ENCODE measurements at places on chromosomes 1 and 21.

DNA sequence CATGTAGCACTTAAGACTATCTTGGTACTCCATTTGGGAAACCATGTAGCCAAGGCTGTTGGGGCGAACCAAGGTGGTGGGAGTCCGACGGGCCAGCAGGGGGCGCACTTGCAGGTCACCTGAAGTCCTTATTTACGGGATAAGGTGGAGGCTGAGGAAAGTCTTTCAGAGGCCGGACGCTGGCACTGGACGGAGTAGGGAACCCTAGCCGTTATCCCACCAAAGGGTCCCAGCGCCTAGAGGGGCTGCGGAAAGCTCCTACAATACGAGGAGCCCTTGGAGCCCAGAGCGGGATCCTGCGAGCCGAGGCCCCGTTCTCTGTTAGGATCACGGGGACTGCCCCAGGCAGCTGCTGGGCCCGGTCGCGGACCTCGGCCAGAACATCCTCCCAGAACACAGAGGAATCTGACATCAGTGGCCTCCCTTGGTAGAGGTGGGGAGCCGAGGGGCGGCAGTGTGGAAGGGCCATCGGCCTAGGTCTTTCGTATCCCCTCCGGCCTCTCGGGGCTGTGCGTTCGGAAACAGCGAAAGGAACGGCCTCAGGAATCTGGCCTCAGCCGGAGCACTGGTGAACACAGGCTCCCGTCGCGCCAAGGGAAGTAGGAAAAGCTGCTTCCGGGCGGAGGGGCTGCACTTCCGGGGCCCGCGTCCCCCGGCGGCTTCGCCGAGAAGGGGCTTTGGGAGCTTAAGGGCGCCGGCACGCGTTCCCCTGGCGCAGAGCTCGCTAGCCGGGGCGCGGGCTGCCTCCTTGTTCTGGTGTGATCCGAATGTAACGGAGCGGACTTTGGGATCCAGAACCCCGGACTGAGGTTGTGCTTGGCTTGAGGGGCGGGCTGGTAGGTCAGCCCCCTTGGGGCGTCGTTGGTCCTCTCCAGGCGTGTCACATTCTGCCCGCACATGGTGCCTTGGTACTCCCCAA, 29.9 kb upstream of the RPTN start:
- peak overlapping the region; percentile 56 for H3K27ac ChIP-seq
- peaks cover 23% of the 10 kb centered on the region for H3K4me1 ChIP-seq
- peak overlapping the region; percentile 64 for H3K4me3 ChIP-seq
- DNase-seq, result no peak
- no peaks in the 10 kb centered on the region for H3K36me3 ChIP-seq
- H3K27me3 ChIP-seq, result no peaks in the 10 kb centered on the region

DNA sequence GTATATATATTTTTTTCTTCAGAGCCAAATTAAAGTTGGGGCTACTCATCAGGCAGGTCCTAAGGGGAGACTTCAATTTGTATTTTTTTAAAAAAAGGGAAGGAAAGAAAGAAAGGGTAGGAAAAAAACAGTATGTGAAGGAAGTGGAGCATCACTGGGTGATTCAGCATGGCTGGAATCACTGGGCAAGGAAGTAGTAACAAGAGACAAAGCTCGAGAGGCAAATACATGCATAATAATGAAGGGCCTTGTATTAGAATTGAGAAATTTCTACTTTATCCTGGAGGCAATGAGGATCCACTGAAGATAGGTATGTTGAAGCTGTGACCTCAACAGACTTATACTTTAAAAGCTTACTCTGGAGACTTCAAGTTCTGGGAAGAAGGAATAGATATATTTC, 184.4 kb downstream of the COQ8A start:
- no peak overlapping the region for H3K27ac ChIP-seq
- no peaks in the 10 kb centered on the region for H3K36me3 ChIP-seq
- no peak for DNase-seq
- H3K4me1 ChIP-seq, result no peaks in the 10 kb centered on the region
- no peaks in the 10 kb centered on the region for H3K27me3 ChIP-seq
- no peak overlapping the region for H3K4me3 ChIP-seq

DNA sequence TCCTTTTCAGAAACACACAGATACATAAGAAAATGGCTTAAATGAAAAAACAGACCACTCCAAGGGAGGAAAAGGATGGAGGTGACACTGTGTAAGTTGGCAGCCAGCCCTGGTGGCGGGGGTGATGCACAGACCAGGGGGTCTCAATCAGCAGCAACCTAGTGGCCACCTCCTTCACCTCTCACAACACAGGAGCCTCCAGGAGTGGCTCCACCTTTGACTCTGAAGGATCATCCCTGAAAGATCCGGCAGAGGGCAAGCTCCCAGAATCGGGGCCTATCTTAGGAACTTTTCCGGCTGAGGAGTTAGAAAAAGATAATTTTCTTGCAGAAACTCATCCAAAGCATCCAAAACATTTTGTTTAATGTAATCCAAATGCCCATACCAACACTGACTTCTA, 51.2 kb upstream of the SMYD2 start:
- no peak overlapping the region for H3K27ac ChIP-seq
- H3K4me3 ChIP-seq, result no peak overlapping the region
- no peak for DNase-seq
- H3K4me1 ChIP-seq, result peaks cover 7% of the 10 kb centered on the region
- H3K36me3 ChIP-seq, result no peaks in the 10 kb centered on the region
- no peaks in the 10 kb centered on the region for H3K27me3 ChIP-seq

DNA sequence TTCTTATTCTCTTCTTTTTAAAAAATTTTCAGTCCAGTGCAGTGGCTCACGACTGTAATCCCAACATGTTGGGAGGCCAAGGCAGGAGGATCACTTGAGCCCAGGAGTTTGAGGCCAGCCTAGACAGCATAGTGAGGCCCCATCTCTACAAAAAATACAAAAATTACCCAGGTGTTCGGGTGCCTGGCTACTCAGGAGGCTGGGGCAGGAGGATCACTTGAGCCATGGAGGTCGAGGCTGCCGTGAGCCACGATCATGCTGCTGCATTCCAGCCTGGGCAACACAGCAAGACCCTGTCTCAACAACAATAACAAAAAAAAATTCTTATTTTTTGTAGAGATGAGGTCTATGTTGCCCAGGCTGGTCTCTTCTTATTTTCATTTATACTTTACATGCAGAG, 7.9 kb downstream of the PLA2G2D start:
- H3K4me1 ChIP-seq, result no peaks in the 10 kb centered on the region
- no peak overlapping the region for H3K27ac ChIP-seq
- H3K4me3 ChIP-seq, result no peak overlapping the region
- no peaks in the 10 kb centered on the region for H3K36me3 ChIP-seq

- DNase-seq, result no peak
- no peak overlapping the region for H3K27ac ChIP-seq
- H3K27me3 ChIP-seq, result no peaks in the 10 kb centered on the region
- no peaks in the 10 kb centered on the region for H3K4me1 ChIP-seq
Measured at GRCh38 chr21:25428537-25428936, 178.7 kb downstream of the MRPL39 start.

DNA sequence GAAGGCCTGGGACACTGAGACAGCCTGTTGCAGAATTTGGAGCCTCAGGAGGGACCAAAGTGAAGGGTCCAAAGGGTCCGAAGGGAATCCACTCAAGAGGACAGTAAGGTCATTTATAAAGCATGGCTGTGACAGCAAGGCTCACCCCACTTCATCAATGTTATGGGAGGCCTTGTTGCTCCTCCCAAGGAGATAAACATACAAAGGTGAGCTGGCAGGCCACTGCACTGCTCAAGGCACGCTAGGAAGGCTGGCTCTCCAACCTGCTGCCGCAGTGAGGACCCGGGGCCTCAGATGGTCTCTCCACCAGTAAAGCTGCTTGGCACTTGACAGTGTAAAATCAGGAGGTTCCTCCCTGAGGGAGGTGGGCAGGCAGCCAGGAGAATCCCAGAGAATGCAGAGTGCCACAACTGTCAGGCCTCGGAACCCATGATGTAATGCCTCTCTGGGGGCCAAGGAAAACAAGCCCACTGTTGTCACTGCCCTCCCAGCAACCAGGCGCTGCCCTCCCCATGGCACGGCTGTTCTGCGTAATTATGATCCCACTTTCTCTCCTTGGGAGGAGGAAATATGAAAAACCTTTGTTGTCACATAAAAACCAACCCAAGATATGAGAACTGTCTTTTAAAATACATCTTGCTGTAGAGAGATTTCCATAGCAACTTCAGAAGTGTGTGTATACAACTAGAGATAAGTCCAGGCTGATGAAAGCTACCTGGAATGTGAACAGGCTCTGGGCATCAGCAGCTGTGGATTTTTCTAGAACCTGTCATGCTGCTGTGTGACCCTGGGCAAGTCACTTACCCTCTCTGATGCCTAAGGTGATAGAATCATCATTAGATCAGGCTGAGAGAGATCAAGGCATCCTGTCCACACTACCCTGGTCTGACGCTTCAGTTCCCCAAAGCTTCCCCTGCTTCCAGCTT, 102.5 kb downstream of the KCNN3 start:
- no peak for DNase-seq
- peak overlapping the region; percentile 42 for H3K27ac ChIP-seq
- H3K4me1 ChIP-seq, result peaks cover 26% of the 10 kb centered on the region
- H3K4me3 ChIP-seq, result no peak overlapping the region

GRCh38 chr1:8712413-8713231, 104.8 kb downstream of the RERE start:
- DNase-seq, result no peak
- peak overlapping the region; percentile 27 for H3K4me3 ChIP-seq
- H3K36me3 ChIP-seq, result no peaks in the 10 kb centered on the region
- H3K4me1 ChIP-seq, result peaks cover 79% of the 10 kb centered on the region

GRCh38 chr1:10045480-10046355, 13.0 kb downstream of the UBE4B start:
- H3K27me3 ChIP-seq, result no peaks in the 10 kb centered on the region
- peaks cover 75% of the 10 kb centered on the region for H3K4me1 ChIP-seq
- DNase-seq, result no peak
- no peak overlapping the region for H3K4me3 ChIP-seq

All from esophagus muscularis mucosa (tissue), 4 donors.